ENCODE measurements at places on chromosomes 4 and X.

- no peaks in the 10 kb centered on the region for H3K27me3 ChIP-seq
- no peak overlapping the region for H3K4me3 ChIP-seq
- H3K4me1 ChIP-seq = no peaks in the 10 kb centered on the region
- no peak for DNase-seq
Observed at GRCh38 chr4:183888564-183888963, 16.5 kb upstream of the STOX2 start.

DNA sequence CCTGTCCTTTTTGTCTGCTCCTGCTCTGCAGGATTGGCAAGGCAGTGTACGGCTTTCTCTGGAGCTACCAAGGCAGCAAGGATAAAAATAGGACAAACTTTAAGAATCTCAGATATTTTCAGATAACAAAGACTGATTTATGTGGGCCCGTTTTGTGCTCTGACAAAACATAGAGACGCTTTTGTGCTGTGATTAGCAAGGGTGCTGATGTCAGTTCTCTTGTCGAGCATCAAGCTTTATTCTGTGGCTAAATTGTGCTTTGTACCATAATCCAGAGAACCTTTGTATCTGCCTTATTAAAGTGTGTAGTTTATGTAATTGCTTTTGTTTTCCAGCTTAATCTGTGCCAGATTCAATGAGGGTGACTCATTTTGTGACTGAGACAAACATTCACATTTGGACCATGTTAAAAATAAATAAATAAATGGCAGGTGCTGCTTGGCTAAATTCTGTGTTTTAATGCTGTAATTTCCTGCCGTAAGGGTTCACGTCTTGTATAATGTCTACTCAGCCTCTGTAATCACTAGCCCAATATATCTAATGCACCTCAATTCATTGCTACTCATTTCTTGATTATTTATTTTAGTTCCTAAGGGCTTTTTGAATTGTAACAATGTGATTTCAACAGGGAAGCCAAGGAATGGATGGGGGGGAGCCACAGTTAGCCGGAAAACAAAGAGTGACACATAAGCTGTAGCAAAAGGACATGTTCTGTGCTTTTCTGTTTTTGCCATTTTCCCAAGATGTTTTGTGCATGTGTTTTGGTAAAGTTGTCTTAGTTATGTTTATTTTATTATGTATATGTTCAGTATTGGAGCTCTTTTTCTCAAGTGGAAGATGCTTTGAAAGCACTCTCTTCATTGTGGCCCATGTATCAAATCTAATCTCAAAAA is 75.1 kb downstream of the GAB1 start:
- DNase-seq = no peak
- no peaks in the 10 kb centered on the region for H3K27me3 ChIP-seq
- peaks cover 54% of the 10 kb centered on the region for H3K4me1 ChIP-seq

GRCh38 chrX:65331371-65331770 is 203.2 kb downstream of the LAS1L start:
- no peaks in the 10 kb centered on the region for H3K36me3 ChIP-seq
- H3K27me3 ChIP-seq = no peaks in the 10 kb centered on the region
- no peak overlapping the region for H3K4me3 ChIP-seq
- H3K4me1 ChIP-seq = no peaks in the 10 kb centered on the region
- no peak overlapping the region for H3K27ac ChIP-seq
- no peak for DNase-seq

GRCh38 chr4:144582975-144583374 is 63.0 kb upstream of the HHIP start:
- no peaks in the 10 kb centered on the region for H3K27me3 ChIP-seq
- no peaks in the 10 kb centered on the region for H3K4me1 ChIP-seq
- no peak overlapping the region for H3K4me3 ChIP-seq
- H3K36me3 ChIP-seq = no peaks in the 10 kb centered on the region
- DNase-seq = no peak

- H3K27me3 ChIP-seq = no peaks in the 10 kb centered on the region
- H3K36me3 ChIP-seq = no peaks in the 10 kb centered on the region
- no peak overlapping the region for H3K4me3 ChIP-seq
Observed at GRCh38 chr4:153143527-153144348, 60.5 kb upstream of the TRIM2 start.

DNA sequence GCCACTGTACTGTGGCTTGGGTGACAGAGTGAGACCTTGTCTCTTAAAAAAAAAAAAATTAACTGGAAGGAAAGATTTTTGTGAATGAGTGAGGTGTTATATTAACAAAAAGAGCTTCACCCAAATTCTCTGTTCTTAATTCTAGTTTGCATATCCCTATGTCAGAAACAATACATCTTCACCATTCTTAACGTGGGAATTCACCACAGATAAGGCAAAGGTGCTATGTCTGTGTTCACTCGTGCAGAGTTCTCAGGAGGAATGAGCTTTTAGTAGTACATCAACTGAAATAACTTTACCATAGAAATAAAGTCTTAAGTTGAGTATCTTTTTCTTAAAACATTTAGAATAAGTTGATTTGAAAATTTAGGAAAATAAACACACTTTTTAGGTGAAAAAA is 135.1 kb downstream of the RAPGEF2 start:
- H3K4me3 ChIP-seq = no peak overlapping the region
- H3K27ac ChIP-seq = no peak overlapping the region
- no peak for DNase-seq
- no peaks in the 10 kb centered on the region for H3K27me3 ChIP-seq
- peaks cover 36% of the 10 kb centered on the region for H3K4me1 ChIP-seq

DNA sequence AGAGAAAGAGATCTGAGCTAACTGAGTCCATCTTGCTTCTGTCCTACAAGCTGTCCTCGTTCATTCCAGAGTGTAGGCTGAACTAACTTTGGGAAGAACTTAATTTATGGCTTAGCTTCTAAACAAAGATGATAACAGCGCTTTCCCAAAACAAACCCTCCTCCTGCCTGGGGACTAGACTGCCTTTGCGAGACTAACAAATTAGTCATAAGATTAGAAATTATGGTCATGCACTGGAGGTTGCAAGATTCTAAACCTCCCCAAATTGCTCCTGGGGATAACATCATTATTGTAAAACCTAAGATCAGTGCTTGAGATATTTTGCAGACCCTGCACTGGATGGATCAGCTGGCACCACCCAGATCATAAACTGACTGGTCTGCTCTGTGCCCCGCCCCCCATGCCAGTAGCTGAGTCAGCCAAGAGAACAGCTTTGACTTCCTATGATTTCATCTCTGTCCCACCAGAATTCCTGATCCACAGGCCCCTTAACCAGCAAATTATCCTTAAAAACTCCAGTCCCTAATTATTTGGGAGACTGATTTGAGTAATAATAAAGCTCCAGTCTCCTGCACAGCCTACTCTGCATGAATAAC is 883.3 kb downstream of the TRIML1 start:
- H3K27me3 ChIP-seq = no peaks in the 10 kb centered on the region
- DNase-seq = no peak
- H3K36me3 ChIP-seq = no peaks in the 10 kb centered on the region
- no peaks in the 10 kb centered on the region for H3K4me1 ChIP-seq

DNA sequence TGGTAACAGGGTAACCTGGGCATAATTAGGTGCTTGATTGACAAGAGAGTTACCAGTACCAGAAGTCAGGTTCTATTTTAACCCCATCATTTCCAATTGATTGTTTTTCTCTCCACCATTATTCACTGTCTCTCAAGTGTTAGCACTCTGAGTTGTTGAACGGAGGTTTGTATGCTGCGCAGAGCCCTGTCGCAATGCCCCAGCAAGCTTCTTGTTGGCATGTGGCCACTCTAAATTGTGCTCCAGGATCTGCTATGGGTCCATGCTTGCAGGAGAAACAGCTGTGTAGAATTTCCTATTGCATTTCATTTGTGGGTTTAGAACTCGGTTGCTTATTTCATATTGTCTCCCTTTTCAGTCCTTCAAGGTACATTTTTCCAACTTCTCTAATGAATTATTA is 98.2 kb downstream of the KLHL8 start:
- DNase-seq = no peak
- no peak overlapping the region for H3K4me3 ChIP-seq
- peaks cover 57% of the 10 kb centered on the region for H3K4me1 ChIP-seq
- H3K27ac ChIP-seq = peak overlapping the region; percentile 79
- H3K27me3 ChIP-seq = no peaks in the 10 kb centered on the region

DNA sequence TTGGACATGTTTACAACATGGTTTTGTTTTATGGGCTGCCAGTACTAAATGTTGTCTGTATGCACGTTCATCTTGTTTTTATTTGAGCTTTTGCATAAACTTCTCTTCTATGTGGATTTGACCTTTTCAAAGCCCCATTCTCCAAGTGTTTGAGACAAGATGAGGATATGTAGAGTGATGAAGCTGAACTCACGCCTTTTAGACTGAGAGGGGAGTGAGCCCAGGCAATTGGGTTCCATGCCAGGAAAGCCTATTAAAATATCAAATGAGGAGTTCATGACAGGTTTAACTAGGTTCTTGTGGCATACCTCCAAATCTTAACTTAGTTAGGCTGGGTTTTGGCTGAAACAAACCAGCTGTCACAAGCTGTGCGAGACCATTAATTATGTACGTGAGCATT is 170.4 kb upstream of the LDB2 start:
- no peak overlapping the region for H3K27ac ChIP-seq
- H3K4me1 ChIP-seq = peaks cover 7% of the 10 kb centered on the region
- H3K27me3 ChIP-seq = no peaks in the 10 kb centered on the region
- no peak overlapping the region for H3K4me3 ChIP-seq

DNA sequence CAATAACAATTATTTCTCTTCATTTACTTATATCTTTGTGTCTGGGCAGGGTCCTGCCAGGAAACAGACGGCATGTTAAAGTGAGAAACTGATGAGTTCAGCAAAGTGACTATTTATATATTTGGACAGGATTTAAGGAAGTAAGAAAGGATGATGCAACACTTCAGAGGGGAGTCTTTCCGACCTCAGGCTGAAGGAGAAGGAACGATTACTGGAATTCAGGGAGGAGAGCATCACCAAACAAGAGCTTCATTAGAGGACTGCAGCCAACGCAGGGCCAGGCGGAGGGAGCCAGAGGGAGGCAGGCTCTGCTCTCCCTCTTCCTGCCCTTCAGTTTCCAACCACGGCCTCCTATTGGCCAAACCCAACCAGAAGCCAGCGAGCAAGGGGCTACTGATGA is 1.5 kb upstream of the TLR7 start:
- H3K27me3 ChIP-seq = no peaks in the 10 kb centered on the region
- H3K27ac ChIP-seq = no peak overlapping the region

- peaks cover 4% of the 10 kb centered on the region for H3K4me1 ChIP-seq
- DNase-seq = no peak
- H3K27ac ChIP-seq = no peak overlapping the region
- H3K36me3 ChIP-seq = no peaks in the 10 kb centered on the region
Observed at GRCh38 chr4:7719354-7720174, 220.1 kb downstream of the AFAP1 start.
